Spleen (tissue), 13 donors: ENCODE measurements at places on chromosomes 16 and 17. TPM values are rescaled to one million over a fixed set of nuclear protein-coding genes. Genes with fewer than 3 reads are reported as not detected.
A peak's percentile ranks its signal among the peaks of the same experiment; 100 is the strongest.

DNA sequence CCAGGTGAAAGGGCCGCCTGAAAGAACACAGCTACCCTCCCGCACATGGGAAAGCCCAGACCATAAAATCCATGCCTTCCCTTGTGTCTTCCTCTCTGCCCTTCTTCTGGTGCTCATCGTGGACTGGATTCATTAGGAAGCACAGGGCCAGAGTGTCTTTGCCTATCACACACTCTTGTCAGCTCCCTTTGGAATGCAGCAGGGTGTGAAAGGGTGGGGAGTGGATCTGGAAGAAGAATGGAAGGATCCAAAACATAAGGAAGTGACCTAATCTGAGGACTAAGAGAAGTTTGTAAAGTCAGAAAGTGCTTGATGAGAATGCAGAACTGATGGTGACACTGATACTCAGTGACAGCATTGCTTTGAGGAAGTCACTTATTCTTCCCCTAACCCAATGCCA is 1147.3 kb upstream of the GOT2 start:
- H3K4me1 ChIP-seq = no peaks in the 10 kb centered on the region
- no peak overlapping the region for H3K4me3 ChIP-seq
- no peak overlapping the region for H3K27ac ChIP-seq
- no peaks in the 10 kb centered on the region for H3K36me3 ChIP-seq
- H3K27me3 ChIP-seq = no peaks in the 10 kb centered on the region

Gene LYRM1
- 47.2 TPM for polyA plus RNA-seq

- H3K27me3 ChIP-seq = no peaks in the 10 kb centered on the region
- peaks cover 41% of the 10 kb centered on the region for H3K36me3 ChIP-seq
- no peak for DNase-seq
- peaks cover 89% of the 10 kb centered on the region for H3K4me1 ChIP-seq
- peak overlapping the region; percentile 79 for H3K27ac ChIP-seq
Observed at GRCh38 chr17:74760404-74761105, 12.1 kb downstream of the NHERF1 start.

- DNase-seq = peak; percentile 31
- H3K27ac ChIP-seq = no peak overlapping the region
- peaks cover 19% of the 10 kb centered on the region for H3K4me1 ChIP-seq
- H3K36me3 ChIP-seq = no peaks in the 10 kb centered on the region
- no peaks in the 10 kb centered on the region for H3K27me3 ChIP-seq
Observed at GRCh38 chr17:354651-355556, 2.3 kb upstream of the RPH3AL start.

DNA sequence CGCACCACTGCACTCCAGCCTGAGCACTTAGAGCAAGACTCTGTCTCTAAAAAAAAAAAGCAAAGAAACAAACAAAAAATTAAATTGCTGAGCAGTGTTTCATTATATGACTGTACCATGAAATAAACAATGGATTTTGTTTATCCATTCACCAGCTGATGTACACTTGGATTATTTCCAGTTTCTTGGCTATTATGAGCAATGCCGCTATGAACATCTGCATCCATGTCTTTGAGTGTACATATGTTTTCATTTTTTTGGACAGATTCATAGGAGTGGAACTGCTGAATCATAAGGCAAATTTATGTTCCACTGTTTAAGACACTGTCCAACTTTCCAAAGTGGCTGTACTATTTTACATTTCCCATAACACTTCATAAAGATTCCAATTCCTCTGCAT is 8.0 kb downstream of the RNF157 start:
- no peak overlapping the region for H3K27ac ChIP-seq
- no peak overlapping the region for H3K4me3 ChIP-seq
- no peaks in the 10 kb centered on the region for H3K36me3 ChIP-seq
- H3K27me3 ChIP-seq = no peaks in the 10 kb centered on the region

- peak overlapping the region; percentile 85 for H3K27ac ChIP-seq
- no peak for DNase-seq
- H3K36me3 ChIP-seq = peaks cover 49% of the 10 kb centered on the region
- H3K4me1 ChIP-seq = peaks cover 30% of the 10 kb centered on the region
Observed at GRCh38 chr16:4659363-4660353, 33.7 kb upstream of the NUDT16L1 start.

DNA sequence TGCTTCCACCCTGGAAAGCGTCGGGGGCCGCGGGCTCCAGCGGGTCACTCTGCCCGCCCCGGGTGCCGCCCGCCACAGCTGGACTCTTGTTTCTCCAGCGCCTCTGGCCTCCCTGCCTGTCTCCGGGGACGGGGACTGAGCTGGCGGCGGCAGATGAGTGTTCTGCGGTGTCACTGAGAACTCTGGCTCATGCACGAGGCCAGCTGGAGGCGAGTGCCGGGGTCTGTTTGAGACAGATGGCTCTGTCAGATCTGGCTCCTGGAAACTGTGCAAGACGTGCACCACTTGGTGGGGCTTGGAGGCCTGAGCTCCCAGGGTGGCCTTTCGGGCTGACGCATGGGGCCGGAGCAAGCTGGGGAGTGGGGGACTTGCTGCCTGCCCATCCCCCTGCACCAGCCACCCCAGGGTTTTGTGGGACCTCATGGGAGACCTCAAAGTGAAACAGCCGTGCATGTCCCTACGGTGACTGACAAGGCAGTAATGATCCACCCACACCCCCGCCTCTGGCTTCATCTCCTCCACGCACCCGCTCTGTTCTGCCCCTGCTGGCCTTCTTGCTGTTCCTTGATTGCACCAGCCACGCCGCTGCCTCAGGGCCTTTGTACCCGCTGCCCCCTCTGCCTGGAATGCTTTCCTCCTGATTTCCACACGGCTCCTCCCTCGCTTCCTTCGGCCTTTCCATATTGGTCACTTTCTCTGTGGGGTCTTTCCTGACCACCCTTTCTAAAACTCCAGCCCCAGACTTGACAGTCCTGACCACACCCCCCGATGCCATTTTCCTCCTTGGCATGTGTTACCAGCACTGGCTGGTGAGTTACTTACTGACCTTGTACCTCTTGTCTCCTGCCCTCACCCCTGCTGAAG is 174.9 kb upstream of the CIBAR2 start:
- no peak overlapping the region for H3K4me3 ChIP-seq
- no peaks in the 10 kb centered on the region for H3K36me3 ChIP-seq
- H3K27me3 ChIP-seq = no peaks in the 10 kb centered on the region
- no peak for DNase-seq
- H3K27ac ChIP-seq = no peak overlapping the region
- peaks cover 53% of the 10 kb centered on the region for H3K4me1 ChIP-seq

Gene FSCN2
- 0.76 TPM for polyA plus RNA-seq

Gene FBXW10
- polyA plus RNA-seq = 0.07 TPM

DNA sequence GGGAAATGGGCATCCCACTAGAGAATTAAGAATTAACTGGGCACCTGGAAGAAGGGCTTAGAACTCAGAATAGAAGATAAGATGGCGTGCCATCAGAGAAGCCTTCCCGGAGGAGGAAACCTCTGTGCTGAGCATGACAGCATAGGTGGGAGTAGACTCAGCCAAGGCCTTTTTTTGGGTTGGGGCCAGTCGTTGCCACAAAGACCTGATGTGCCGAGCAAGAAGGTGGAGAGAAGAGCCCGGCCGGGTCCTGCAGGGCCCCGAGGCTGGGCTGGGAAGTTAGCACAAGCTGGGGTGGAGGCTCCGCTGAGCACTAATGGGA is 1.1 kb upstream of the RAB11FIP4 start:
- peaks cover 53% of the 10 kb centered on the region for H3K27me3 ChIP-seq
- H3K36me3 ChIP-seq = no peaks in the 10 kb centered on the region
- H3K4me3 ChIP-seq = no peak overlapping the region
- H3K27ac ChIP-seq = no peak overlapping the region

GRCh38 chr16:85188822-85189672 is 76.8 kb upstream of the CIBAR2 start:
- peak overlapping the region; percentile 4 for H3K27ac ChIP-seq
- no peaks in the 10 kb centered on the region for H3K27me3 ChIP-seq
- no peak for DNase-seq
- peaks cover 10% of the 10 kb centered on the region for H3K36me3 ChIP-seq

- H3K4me1 ChIP-seq = peaks cover 81% of the 10 kb centered on the region
- no peak overlapping the region for H3K4me3 ChIP-seq
- H3K27me3 ChIP-seq = no peaks in the 10 kb centered on the region
Observed at GRCh38 chr17:59832883-59833379, 59.8 kb downstream of the TUBD1 start.

- H3K36me3 ChIP-seq = no peaks in the 10 kb centered on the region
- H3K27ac ChIP-seq = no peak overlapping the region
- no peak for DNase-seq
- H3K4me3 ChIP-seq = no peak overlapping the region
- no peaks in the 10 kb centered on the region for H3K4me1 ChIP-seq
- no peaks in the 10 kb centered on the region for H3K27me3 ChIP-seq
Observed at GRCh38 chr16:65543781-65544740, 422.2 kb upstream of the CDH11 start.

DNA sequence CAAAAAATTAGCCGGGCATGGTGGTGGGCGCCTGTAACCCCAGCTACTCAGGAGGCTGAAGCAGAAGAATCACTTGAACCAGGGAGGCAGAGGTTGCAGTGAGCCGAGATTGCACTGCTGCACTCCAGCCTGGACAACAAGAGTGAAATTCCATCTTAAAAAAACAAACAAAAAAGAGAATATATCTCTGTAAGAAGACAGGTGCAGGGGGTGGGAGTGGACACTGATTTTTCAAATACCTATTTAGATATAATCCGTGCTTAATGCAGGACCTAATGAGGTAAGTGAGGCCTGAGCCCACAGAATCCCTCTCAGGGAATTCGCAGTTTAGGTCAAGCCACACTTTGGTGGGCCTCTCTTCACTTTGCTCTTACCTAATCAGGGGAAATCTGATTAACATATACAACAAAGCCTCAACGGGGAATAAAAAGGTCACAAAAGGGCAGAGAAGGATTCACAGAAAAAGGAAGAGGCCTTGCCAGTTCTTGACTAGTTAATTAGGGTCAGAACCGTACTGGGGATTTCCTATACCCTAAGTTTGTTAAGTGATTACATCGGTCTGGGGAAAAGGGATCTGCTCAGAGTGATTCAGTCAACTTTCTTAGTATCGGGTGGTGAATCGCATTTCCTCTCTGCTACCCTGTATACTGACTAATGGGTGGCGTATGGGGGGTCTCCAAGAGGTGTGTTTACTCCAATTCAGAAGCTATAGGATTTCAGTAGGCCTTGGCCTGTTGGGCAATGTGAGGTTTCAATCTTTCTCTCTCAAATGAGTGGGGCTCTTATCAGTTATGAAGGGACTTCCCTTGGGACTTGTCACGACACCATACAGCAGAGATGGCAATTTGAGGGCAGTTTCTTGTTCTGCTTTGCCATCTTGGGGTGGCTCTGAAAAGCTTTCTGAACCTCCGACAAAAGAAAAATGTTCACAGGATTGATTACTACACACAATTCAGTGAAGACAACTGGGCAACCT is 1.9 kb upstream of the NFAT5 start:
- peak overlapping the region; percentile 92 for H3K4me3 ChIP-seq
- no peak for DNase-seq
- H3K36me3 ChIP-seq = no peaks in the 10 kb centered on the region
- H3K27ac ChIP-seq = peak overlapping the region; percentile 97
- peaks cover 48% of the 10 kb centered on the region for H3K4me1 ChIP-seq

Gene HOXB8
- 0.14 TPM for polyA plus RNA-seq

DNA sequence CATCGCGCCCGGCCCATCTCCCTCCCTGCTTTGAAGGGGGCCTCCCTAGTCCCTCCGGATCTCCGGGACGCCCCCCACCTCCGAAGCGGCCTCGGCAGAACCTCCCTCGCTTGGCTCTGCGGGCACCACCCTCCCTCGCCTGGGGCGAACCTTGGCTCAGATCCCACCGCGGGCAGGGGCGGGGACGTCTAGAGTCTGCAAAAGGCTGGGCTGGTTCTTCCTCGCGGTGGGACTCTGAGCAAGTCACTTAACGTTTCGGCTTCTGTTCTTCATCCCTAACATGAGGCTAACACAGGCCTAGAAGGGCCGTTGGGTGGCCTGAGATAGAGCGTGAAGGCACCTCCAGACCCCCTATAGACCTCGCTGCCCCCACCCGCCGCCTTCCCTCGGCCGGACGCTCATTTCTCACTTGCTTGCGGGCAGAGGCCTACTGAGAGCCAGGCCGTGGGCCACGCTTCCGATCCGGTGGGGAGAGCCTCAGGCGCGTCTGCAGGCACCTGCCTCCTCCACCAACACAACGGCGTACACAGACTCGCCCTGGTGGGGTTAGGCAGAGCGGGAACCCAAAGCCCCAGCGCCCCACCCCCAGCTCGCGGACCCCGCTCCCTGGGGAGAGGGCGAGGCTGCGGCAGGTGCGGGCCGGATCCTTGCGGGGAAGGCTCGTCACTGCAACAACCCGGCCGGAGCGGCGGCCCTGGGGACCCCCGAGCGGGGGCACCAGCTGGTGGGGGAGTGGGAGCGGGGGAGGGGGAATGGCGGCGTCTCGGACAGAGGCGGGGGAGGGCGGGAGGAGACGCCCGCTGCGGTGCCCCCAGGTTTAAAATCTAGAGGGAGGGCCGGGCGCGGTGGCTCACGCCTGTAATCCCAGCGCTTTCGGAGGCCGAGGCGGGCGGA is 5.4 kb downstream of the MYO1C start:
- peak; percentile 91 for DNase-seq
- peak overlapping the region; percentile 78 for H3K4me3 ChIP-seq
- H3K36me3 ChIP-seq = peaks cover 3% of the 10 kb centered on the region
- H3K27ac ChIP-seq = peak overlapping the region; percentile 94

DNA sequence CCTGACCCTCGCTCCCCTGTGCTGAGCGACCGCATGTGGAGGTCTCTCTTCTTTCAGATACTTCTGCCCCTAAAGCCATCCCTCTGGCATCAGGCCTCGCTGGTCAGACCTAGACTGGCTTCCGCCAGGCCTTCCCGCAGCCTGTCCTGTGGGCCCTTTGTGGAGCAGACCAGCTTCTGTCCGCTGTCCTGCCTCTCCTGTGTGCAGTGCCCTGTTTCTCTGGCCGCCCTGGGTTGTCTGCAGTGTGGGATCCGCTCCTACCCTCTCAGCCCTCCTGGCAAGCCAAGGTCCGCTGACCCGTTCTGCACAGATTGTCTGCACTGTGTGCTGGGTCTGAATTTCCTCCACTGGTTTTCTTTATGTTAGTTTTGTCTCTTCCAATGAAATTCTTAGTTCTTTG is 21.5 kb upstream of the MC1R start:
- peaks cover 91% of the 10 kb centered on the region for H3K36me3 ChIP-seq
- H3K4me1 ChIP-seq = no peaks in the 10 kb centered on the region
- no peak overlapping the region for H3K4me3 ChIP-seq
